ENCODE measurements at places on chromosomes 7 and 10. TPM values are rescaled to one million over a fixed set of nuclear protein-coding genes. Genes with fewer than 3 reads are reported as not detected.

The PLAU gene
- 24.2 TPM for polyA plus RNA-seq

The TFR2 gene
- 1.4 TPM for polyA plus RNA-seq

GRCh38 chr7:120718361-120718760 is 139.6 kb downstream of the TSPAN12 start:
- DNase-seq = no peak

- DNase-seq = no peak
These were observed 12.7 kb downstream of the NRBF2 start for GRCh38 chr10:63145782-63146181.

DNA sequence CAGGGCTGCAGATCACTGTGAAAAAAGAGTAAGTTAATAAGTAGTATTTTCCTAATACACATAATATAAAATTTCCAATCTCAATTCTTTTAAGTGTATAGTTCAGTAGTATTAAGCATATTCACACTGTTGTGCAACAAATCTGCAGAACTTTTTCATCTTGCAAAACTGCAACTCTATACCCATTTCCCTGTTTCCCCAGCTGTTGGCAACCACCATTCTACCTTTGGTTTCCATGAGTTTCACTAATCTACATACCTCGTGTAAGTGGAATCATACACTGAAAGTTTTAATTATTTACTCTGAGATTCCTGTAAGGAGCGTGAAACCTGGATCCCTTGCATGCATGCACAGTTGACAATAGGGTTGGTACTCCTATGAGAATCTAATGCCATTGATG is 155.4 kb downstream of the ZPBP start:
- no peak for DNase-seq

DNA sequence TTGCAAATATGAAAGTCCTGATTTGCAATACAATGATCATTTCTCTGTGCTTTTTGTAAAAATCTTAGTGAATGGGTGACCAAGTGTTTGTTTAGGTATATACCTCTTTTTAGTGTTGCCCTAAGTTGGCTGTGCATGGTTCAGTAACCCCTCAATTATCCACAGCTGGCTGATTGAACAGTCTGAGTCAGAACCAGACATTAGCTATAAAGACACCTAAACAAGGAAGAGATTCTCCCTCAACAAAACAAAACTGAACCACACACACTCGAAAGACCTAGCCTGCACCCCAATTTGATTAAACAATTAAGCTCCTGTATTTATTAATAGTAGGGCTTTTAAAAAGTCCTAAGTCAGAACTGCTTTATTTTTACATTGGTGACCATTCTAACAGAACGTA is 2.8 kb downstream of the RSBN1L start:
- DNase-seq = no peak

- no peak for DNase-seq
These were observed 1506.2 kb upstream of the LRRTM3 start for GRCh38 chr10:65419629-65420028.

- DNase-seq = no peak
These were observed 227.2 kb downstream of the NSUN6 start for GRCh38 chr10:18424200-18424599.

GRCh38 chr7:16071246-16071857 is 350.0 kb downstream of the CRPPA start:
- DNase-seq = no peak

DNA sequence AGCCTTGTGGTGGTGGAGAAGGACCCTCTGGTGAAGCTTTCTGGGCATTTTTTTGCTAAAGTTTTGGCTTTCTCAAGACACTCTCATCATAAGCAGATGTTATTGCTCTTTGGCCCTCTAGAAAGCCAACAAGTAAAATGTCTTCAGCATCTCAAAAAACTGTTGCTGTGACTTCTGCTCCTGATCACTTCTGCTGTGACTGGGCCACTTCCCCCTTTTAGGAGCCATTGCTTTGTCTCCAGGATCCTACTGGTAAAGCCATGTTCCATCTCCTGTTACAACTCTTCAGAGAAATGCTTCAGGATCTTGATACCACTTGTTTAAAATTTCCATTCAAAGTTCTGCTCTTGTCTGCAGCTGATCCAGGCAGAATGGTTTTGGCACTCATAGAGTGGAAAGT is 10.9 kb downstream of the PARP12 start:
- no peak for DNase-seq

GRCh38 chr7:43669286-43670081 is 59.8 kb downstream of the COA1 start:
- DNase-seq = no peak

All from right renal pelvis (tissue), 4 donors.